ENCODE measurements at places on chromosomes 5 and 9.

- DNase-seq, result no peak
Observed at GRCh38 chr5:110099572-110099971, 409.8 kb downstream of the MAN2A1 start.

DNA sequence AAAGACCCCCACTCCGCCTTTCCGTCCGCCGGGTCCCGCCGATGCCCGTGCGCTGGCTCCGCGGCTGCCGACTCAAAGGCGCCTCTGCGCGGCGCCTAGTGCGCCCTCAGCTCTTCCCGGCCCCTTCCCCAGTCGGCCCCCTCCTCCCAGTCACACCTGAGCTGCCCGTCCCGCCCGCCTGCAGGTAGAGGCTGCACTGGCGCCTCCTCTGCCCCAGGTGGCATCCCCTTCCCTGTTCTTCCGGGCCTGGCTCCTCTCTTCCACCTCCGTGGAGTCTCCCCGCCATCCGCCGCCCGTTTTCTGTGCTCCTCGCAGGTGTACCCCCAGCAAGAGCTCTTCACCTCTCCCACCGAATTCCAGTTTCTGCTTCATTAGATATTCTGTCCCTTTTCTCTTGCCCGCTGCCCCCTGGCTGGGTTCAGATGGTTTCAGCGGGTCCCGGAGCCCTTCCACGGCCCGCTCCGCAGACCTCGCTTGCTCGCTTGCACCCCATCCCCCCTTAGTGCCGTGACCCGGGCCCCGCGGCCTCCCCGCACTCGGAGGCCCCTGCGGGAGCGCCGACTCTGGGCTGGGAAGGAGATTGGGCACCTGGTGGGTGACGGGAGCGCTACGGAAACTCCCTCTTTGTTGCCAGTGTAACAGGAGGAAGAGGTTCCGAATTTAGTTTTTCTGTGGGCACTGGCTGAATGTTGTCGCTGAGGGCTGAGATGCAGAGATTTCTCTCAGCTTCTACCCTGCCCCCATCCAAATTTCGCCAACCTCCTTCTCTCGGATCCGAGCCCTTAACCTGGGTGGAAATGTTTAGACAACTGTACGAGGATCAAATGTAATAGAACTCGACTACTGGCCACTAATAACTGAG lies 809 bp downstream of the SLC44A1 start:
- DNase-seq, result no peak

- DNase-seq, result no peak
Observed at GRCh38 chr5:129173771-129174170, 79.2 kb downstream of the ISOC1 start.

- DNase-seq, result no peak
Observed at GRCh38 chr5:135116160-135116561, 82.1 kb upstream of the PITX1 start.

DNA sequence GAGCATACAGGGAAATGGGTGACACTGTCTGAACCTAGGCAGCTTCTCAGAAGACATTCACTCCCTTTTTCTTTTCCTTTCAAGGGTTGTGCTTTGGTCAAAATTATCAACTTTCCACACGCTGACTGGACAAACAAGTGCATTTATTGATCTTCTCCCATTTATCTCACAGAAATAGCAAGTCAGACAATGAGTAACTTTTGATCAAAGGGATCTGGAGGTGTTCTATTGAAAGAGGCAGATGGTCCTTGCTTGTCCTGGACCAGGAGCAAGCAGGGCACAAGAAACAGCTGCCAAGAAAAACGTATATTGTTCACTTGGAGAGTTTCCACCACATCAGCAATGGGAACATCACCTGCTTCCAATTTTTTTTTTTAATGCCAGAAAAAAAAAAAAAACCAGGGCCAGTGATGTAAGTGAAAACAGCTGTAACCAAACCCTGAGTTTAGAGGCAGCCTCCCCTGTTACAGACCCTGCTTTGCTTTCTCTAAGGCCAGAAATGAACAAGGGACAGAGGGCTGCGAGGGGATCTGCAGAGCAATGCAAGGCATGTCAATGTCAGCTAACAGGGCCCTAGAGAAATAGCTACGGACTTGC lies 79.8 kb downstream of the NIPSNAP3B start:
- no peak for DNase-seq

DNA sequence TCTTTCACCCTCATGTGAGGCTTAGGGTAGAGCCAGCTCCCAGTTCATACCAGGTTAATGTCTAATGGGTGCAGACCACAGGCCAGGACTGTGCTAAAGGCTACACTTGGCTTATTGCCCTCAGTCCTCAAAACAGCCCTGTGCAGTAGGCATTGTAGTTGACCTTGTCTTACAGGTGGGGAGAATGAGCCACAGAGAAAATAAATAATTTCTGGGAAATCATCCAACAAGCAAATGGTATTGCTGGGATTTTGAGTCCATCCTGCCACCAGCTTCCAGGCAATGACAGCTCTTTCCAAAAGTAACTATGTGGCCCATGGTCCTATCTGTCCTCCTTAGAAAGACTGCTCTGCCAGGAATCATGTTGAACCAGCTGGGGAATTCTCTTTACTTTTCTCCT lies 450.0 kb downstream of the GADD45G start:
- DNase-seq, result no peak

DNA sequence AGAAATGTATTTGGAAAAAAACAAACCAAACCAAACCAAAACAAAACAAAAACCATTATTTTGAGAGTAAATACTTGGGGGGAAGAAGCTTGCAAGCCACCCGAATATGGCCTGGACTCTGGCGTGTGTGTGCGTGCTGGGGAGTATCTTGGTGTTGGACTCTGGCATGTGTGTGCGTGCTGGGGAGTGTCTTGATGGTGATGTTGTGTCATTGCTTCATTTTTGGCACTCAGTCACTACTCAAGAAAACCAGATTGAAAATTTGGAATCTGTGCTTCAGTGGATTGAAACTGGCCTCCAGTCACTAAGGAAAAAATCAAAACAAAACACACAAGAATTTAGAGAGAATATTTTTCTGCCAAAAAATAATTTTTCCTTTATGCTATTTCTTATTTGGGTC lies 76.1 kb downstream of the ARRDC3 start:
- DNase-seq, result no peak

- no peak for DNase-seq
Observed at GRCh38 chr5:73387149-73387591, 61.4 kb downstream of the FOXD1 start.

DNA sequence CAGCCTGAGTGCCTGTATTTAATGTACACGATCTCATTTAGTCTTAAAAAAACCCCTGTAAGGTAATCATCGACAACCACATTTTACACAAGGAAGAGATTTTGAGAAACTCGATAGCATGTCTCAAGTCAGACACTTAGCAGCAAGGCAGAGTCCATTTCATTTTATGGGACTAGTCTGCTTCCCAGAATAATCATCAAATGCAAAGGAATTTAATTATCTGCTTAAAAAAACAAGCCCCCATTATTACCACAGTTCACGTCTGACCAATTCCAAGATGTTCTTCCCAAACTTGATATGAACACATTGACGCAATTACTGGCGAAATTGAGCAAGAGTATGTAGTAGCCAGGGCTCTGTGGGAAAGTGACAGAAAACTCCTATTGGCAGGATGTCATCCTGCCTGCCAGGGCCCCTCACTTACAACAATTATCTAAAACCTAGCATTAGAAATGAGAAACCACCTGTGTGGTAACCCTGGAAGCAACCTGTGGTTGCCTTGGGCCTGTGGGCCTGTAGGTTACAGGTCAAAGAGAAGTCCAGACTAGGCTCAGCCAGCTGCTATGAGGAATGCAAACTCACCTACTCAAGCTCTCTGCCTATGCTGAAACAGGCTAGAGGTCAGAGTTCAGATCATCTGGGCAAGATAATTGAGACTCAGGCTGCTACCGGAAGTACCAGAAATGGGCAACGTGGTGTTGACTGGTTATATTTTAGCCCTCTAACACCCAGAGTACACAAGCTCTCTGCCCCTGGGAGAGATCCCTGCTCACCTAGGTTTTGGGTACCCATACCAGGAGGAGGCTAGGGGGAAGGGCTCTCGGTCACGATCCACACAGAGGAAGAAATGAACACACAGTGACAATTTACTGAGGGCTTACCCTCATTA lies 1.6 kb downstream of the B4GALT1 start:
- no peak for DNase-seq

DNA sequence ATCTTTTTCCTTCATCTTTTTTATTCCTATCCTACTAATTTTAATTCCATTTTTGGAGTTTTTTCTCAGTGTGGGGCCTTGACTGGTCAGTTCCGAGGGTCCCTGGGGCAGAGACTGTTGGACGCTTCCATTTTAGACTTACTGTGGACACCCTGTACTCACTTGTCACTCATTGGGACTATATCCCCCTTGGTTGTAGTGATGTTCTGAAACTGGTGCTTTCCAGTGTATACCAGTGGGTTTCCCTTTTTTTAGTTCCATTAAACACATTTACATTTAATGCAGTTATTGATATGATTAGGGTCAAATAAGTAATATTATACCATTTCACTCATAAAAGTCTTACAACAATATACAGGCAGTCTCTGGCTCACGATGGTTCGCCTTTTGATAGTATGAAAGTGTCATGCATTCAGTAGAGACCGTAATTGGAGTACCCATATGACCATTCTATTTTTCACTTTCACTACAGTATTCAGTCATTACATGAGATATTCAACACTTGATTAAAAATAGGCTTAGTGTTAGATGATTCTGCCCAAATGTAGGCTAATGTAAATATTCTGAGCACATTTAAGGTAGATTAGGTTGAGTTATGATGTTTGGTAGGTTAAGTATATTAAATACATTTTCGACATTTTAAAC lies 46.0 kb downstream of the CNOT6 start:
- DNase-seq, result no peak

DNA sequence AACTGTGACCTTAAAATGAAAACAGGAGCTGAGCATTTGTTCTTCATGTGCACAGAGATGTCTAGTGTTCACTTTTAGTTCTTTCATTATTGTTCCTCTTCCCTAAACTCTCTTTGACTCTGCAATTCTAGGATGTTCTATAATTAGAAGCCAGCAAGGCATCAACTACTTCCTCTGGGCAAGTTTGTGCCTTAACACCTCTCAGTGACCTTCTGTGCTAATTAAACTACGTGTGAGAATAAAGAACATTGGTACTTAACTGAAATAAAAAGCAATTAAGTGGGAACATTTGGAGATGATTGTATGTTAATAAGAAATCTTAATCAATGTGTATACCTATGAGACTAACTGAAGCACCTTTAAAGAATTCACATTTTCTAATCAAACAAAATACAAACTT lies 242.8 kb downstream of the RASEF start:
- no peak for DNase-seq

DNA sequence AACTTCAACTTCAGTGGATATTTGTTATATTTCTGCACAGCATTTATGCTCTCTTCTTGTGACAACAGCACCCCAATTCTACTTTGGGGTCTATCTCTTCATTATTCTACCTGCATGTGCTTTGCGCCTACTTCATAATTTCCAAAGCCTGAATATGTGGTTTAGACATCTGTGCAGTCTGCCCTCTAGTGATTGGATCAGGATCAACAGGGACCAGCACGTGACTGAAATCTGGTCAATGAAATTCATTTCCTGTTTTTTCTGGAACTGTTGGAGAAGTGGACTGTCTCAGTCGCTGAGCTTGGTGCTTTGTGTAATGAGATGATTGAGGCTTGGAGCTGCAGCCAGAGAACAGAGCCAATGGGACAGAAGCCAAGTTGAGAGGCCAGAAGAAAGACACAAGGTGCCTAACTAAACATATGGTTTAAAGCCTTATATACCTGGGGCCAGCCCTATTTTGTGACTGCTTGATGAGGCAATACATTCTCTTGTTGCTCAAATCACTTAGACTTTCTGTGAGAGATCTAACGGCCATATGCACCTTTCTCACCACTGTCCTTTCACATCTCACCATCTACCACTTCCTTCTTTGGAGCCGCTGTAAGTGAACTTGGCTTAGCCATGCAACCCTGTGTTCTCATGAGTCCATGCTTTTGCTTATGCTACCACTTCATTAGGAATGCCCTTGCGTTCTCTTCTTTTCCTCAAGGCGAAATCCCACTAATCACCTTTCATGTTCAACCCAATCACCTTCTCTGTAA lies 68.8 kb upstream of the PPP2R2B start:
- DNase-seq, result no peak

DNA sequence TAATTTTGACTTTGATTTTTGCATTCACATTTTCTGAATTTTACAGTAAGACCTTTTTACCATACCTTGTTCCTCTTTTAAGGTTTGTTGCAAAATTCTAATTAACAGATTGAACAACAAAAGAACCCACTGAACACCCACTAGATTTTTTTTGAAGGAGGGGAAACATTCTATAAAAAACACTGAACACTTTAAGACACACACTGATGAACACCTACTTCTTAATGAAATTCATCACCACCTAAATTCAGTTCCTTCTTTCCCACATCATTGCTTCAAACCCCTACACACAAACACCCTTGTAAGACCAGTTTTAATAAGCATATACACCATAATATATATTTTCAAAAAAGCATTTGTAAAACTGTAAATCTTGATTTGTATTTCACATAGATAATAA lies 559.0 kb upstream of the MEF2C start:
- DNase-seq, result no peak

- DNase-seq, result no peak
Observed at GRCh38 chr5:175848676-175849075, 22.7 kb upstream of the CPLX2 start.

- no peak for DNase-seq
Observed at GRCh38 chr5:127957183-127957582, 126.4 kb upstream of the SLC12A2 start.

DNA sequence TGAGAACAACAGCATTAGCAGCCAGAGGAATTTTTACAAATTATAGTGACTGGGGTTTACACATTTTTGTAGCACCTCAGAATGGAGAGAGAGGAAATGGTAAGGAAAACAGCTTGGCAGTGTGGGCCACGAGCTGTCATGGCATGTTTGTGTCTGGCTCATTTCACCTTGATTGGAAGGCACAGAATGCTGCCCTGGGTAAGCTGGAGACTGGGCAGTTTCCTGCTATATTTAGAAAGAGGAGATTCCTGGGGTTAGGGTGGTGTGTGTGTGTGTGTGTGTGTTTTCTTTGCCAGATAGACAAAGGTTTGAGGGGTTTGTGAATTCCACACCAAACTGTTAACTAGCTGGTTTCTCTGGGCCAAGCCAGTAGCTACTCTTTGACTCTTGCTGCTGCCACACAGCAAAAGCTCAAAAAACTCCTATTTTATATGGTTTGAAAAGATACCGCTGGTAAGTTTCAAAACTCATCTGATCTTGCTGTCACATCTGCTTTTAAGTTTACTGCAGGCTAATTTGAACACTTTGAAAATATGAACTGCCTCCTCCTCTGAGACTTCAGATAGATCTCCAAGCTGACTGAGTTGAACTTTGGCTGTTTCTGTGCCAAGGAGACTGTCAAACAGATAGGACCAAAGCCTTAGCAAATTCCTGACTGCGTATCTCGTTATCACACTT lies 9.1 kb downstream of the ARHGAP26 start:
- no peak for DNase-seq

DNA sequence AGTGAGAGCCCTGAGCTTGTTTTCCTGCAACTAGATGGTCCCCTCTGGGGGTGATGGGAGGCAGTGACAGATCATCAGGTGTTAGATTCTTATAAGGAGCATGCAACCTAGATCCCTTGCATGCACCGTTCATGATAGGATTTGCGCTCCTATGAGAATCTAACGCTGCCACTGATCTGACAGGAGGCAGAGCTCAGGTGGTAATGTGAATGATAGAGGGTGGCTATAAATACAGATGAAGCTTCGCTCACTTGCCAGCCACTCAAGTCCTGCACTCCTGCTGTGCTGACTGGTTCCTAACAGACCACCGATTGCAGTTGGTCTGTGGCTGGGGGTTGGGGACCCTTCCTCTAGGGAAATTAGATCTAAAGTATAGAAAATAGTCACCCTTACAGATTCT lies 290.6 kb upstream of the ADCY2 start:
- DNase-seq, result no peak

GRCh38 chr9:16442622-16443021 lies 427.8 kb downstream of the BNC2 start:
- DNase-seq, result no peak

- no peak for DNase-seq
Observed at GRCh38 chr9:74521009-74521408, 23.9 kb downstream of the RORB start.
